ENCODE measurements at places on chromosomes 4 and X. TPM values are rescaled to one million over a fixed set of nuclear protein-coding genes. Genes with fewer than 3 reads are reported as not detected.

ATOH1 gene
- total RNA-seq = 23.9 TPM

UGT2A3 gene
- total RNA-seq = 125 TPM

PNMA3 gene
- not detected for total RNA-seq

DNAAF6 gene
- not detected for total RNA-seq

GRCh38 chr4:137528673-137529072 lies 3.6 kb downstream of the PCDH18 start:
- H3K4me3 ChIP-seq = peak overlapping the region; percentile 34
- H3K4me1 ChIP-seq = no peaks in the 10 kb centered on the region
- H3K27ac ChIP-seq = peak overlapping the region; percentile 84
- no peaks in the 10 kb centered on the region for H3K27me3 ChIP-seq
- no peak for DNase-seq
- no peaks in the 10 kb centered on the region for H3K36me3 ChIP-seq

DNA sequence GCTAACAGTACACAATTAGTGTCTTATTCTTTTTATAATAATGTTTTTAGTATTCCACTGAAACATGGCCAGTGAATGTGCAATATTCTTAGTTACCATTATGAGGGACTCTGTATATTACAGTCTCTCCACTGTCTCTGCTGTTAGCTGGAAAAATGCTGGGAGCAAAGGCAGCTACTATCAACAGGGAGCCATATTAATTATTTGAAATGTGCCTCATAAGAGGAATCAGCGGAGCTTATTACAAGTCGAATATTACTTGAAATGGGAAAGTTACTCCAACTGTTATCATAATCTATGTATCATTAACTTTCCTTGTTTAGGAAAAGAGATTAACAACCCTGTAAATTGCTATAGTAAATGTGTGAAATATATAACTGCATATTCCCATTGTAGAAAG lies 612.0 kb downstream of the ADGRL3 start:
- no peaks in the 10 kb centered on the region for H3K4me1 ChIP-seq
- no peaks in the 10 kb centered on the region for H3K36me3 ChIP-seq
- no peak overlapping the region for H3K27ac ChIP-seq
- no peak for DNase-seq
- no peaks in the 10 kb centered on the region for H3K27me3 ChIP-seq

- no peaks in the 10 kb centered on the region for H3K36me3 ChIP-seq
- H3K27ac ChIP-seq = peak overlapping the region; percentile 73
- H3K4me3 ChIP-seq = peak overlapping the region; percentile 10
- peak; percentile 68 for DNase-seq
Observed at GRCh38 chr4:54228056-54228527, 1.0 kb upstream of the PDGFRA start.

DNA sequence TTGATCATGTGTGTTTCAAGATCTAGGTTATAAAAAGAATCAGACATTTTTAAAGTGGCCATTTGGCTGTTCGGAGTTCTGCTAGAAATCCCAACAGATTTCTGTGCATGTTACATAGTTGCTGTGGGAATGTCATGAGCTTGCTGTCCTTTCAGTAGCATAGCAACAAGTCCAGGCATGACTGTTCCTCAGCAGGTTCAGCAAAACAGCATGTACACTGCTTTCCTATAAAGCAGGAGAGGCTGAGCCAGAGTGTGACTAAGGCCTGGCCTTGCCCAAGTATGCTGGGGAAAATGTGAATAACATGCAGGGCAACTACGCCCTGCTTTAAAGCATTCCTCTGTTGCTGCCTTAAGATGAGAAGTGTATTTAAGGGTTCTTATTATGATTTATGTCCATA lies 217.1 kb upstream of the SMIM31 start:
- no peaks in the 10 kb centered on the region for H3K4me1 ChIP-seq
- H3K27me3 ChIP-seq = no peaks in the 10 kb centered on the region
- H3K27ac ChIP-seq = no peak overlapping the region
- no peaks in the 10 kb centered on the region for H3K36me3 ChIP-seq
- DNase-seq = no peak

DNA sequence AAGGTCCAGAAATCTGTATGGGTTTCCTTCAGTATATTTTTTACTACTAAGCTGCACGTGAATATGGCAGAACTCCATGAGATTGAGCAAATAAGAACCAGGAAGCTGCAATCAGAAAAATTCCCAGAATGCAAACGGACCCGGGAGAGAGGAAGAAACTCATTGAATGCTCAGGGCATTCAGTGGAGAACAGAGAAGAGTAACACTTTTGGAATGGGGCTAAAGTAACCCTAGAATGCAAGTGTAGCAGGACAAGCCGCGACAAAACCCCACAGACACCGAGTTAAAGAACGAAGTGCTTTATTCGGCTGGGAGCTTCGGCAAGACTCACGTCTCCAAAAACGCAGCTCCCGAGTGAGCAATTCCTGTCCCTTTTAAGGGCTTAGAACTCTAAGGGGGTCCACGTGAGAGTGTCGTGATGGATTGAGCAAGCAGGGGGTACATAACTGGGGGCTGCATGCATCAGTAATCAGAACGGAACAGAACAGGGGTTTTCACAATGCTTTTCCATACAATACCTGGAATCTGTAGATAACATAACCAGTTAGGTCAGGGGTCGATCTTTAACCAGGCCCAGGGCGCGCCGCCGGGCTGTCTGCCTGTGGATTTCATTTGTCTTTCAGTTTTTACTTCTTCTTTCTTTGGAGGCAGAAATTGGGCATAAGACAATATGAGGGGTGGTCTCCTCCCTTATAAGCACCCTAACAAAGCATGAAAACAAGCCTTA lies 56.4 kb downstream of the RAB28 start:
- no peak overlapping the region for H3K27ac ChIP-seq
- H3K36me3 ChIP-seq = no peaks in the 10 kb centered on the region
- no peaks in the 10 kb centered on the region for H3K27me3 ChIP-seq

GRCh38 chr4:14701896-14702295 lies 300.4 kb upstream of the CPEB2 start:
- no peaks in the 10 kb centered on the region for H3K36me3 ChIP-seq
- H3K27me3 ChIP-seq = no peaks in the 10 kb centered on the region
- H3K4me3 ChIP-seq = no peak overlapping the region
- no peak overlapping the region for H3K27ac ChIP-seq

DNA sequence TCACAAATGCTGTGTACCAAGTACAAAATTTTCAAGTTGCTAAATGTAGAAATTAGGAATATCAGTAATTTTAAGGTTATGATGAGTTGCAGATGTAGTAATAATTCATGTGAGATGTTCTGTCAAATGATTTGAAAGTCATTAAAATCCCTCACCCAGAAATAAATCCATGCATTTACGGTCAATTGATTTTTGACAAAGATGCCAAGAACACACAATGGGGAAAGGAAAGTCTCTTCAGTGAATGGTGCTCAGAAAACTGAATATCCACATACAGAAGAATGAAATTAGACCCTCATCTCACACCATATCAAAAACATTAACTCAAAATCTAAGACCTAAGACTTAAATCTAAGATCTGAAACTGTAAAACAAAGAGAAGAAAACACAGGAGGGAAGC lies 12.9 kb upstream of the BMPR1B start:
- no peak for DNase-seq
- no peak overlapping the region for H3K27ac ChIP-seq
- H3K27me3 ChIP-seq = peaks cover 7% of the 10 kb centered on the region
- no peaks in the 10 kb centered on the region for H3K4me1 ChIP-seq

GRCh38 chr4:10097906-10098779 lies 18.5 kb downstream of the WDR1 start:
- no peak overlapping the region for H3K4me3 ChIP-seq
- H3K36me3 ChIP-seq = peaks cover 39% of the 10 kb centered on the region
- DNase-seq = no peak
- H3K4me1 ChIP-seq = peaks cover 60% of the 10 kb centered on the region

- H3K27ac ChIP-seq = peak overlapping the region; percentile 57
- no peak overlapping the region for H3K4me3 ChIP-seq
- H3K27me3 ChIP-seq = no peaks in the 10 kb centered on the region
Observed at GRCh38 chrX:17590892-17591740, 146.2 kb upstream of the SCML1 start.

GRCh38 chr4:84932462-84932861 lies 34.0 kb downstream of the WDFY3 start:
- H3K4me1 ChIP-seq = no peaks in the 10 kb centered on the region
- H3K27ac ChIP-seq = no peak overlapping the region
- H3K36me3 ChIP-seq = no peaks in the 10 kb centered on the region
- H3K27me3 ChIP-seq = no peaks in the 10 kb centered on the region
- no peak for DNase-seq
- no peak overlapping the region for H3K4me3 ChIP-seq

DNA sequence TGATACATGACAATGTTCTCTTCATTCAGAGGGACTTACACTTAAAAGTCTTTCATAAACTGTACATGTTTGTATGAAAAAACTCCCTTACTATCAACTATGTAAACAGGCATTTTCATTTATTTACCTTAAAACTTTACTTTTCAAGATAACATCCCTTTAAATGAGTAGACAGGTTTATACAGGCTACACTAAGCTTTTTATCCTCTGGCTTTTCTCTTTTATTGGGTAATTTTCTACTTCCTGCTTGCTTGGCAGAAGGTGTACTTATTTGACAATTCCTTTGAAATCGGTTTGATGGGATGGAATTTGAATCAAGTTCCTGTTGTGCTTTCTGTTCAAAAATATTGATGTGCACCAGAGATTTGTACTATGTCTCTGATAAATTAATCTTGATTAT lies 81.4 kb downstream of the PTPN13 start:
- H3K27ac ChIP-seq = no peak overlapping the region
- no peaks in the 10 kb centered on the region for H3K36me3 ChIP-seq
- no peaks in the 10 kb centered on the region for H3K4me1 ChIP-seq
- no peak overlapping the region for H3K4me3 ChIP-seq

- no peaks in the 10 kb centered on the region for H3K4me1 ChIP-seq
- no peaks in the 10 kb centered on the region for H3K36me3 ChIP-seq
- DNase-seq = no peak
- H3K4me3 ChIP-seq = no peak overlapping the region
- H3K27me3 ChIP-seq = no peaks in the 10 kb centered on the region
- H3K27ac ChIP-seq = no peak overlapping the region
Observed at GRCh38 chrX:115388879-115389278, 99.4 kb downstream of the LUZP4 start.

- DNase-seq = no peak
- H3K36me3 ChIP-seq = no peaks in the 10 kb centered on the region
- no peaks in the 10 kb centered on the region for H3K27me3 ChIP-seq
- H3K4me3 ChIP-seq = no peak overlapping the region
Observed at GRCh38 chr4:185205697-185206342, 2.0 kb upstream of the CFAP97 start.

- no peak overlapping the region for H3K27ac ChIP-seq
- H3K36me3 ChIP-seq = no peaks in the 10 kb centered on the region
- H3K4me1 ChIP-seq = no peaks in the 10 kb centered on the region
- no peak for DNase-seq
- H3K4me3 ChIP-seq = no peak overlapping the region
- H3K27me3 ChIP-seq = no peaks in the 10 kb centered on the region
Observed at GRCh38 chr4:164512124-164512523, 241.8 kb upstream of the SMIM31 start.

- no peaks in the 10 kb centered on the region for H3K36me3 ChIP-seq
- no peak for DNase-seq
- no peak overlapping the region for H3K4me3 ChIP-seq
- H3K27ac ChIP-seq = no peak overlapping the region
- no peaks in the 10 kb centered on the region for H3K4me1 ChIP-seq
Observed at GRCh38 chrX:34810364-34810763, 132.2 kb upstream of the FAM47B start.

- DNase-seq = no peak
- H3K4me3 ChIP-seq = no peak overlapping the region
- H3K27ac ChIP-seq = no peak overlapping the region
- no peaks in the 10 kb centered on the region for H3K4me1 ChIP-seq
- H3K36me3 ChIP-seq = no peaks in the 10 kb centered on the region
Observed at GRCh38 chr4:59945716-59946115, 1254.4 kb upstream of the ADGRL3 start.

GRCh38 chr4:121741751-121742150 lies 23.2 kb downstream of the SMIM43 start:
- DNase-seq = no peak
- H3K27ac ChIP-seq = no peak overlapping the region
- no peaks in the 10 kb centered on the region for H3K4me1 ChIP-seq
- no peak overlapping the region for H3K4me3 ChIP-seq
- no peaks in the 10 kb centered on the region for H3K36me3 ChIP-seq

GRCh38 chrX:24241822-24242648 lies 71.8 kb downstream of the SUPT20HL2 start:
- H3K4me1 ChIP-seq = no peaks in the 10 kb centered on the region
- H3K36me3 ChIP-seq = no peaks in the 10 kb centered on the region
- no peak for DNase-seq
- H3K4me3 ChIP-seq = no peak overlapping the region
- no peak overlapping the region for H3K27ac ChIP-seq

DNA sequence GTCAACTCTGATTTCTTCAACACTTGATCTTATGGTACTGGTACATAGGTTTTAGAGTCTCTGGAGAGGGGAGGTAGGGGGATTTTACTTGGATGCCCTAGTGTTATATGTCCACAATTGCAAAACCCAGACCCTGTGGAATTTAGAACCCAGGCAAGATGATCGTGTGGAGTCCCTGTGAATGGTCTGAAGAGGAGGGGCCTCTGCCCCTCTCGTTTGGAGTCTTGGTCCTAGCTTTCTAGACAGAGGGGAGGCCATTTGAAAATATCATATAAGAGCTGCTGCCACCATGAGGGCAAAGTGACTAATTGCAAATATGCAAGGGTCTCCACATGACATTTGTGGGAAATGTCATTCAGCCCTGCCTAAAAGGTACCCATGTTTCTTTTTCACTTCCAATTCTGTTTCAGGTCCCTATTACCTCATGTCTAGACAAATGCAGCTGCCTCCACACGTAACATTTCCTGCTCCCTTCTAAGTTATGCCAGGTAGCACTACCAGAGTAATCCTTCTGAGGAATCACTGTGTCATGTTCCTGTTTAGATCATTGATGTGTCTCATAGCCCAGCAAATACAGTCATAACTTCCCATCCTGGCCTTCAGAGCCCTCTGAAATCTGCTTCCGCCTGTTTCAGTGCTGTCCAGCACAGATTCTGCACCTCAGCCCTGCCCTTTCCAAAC lies 126.8 kb downstream of the KLHL8 start:
- H3K4me1 ChIP-seq = peaks cover 40% of the 10 kb centered on the region
- H3K27ac ChIP-seq = peak overlapping the region; percentile 62
- DNase-seq = no peak
- H3K4me3 ChIP-seq = no peak overlapping the region
- no peaks in the 10 kb centered on the region for H3K27me3 ChIP-seq
- no peaks in the 10 kb centered on the region for H3K36me3 ChIP-seq

DNA sequence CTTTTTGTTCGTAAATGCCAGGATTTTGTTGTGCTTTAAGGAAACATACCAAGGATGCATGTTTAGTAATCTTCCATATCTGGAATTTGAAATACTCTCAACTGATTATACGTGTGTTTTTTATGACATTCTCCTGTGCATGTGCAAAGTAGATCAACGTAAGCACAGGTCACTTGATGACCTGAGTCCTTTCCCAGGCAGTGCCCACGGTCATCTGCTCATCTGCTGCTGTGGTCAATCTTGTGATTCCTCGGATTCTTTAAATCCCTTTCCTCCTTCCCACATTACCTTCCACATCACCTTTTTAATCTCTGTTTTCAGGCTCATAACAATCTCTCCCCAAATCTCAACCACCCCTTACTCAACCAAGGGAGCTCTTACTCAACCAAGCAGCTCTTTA lies 104.1 kb downstream of the RASL11B start:
- no peaks in the 10 kb centered on the region for H3K27me3 ChIP-seq
- DNase-seq = no peak
- no peak overlapping the region for H3K27ac ChIP-seq
- no peak overlapping the region for H3K4me3 ChIP-seq

Data from transverse colon (tissue), 4 donors.